ENCODE measurements at places on chromosomes 12 and 14.
A peak's percentile ranks its signal among the peaks of the same experiment; 100 is the strongest.

- DNase-seq: no peak
Measured at GRCh38 chr12:3752096-3752709, 706 bp downstream of the CRACR2A start.

DNA sequence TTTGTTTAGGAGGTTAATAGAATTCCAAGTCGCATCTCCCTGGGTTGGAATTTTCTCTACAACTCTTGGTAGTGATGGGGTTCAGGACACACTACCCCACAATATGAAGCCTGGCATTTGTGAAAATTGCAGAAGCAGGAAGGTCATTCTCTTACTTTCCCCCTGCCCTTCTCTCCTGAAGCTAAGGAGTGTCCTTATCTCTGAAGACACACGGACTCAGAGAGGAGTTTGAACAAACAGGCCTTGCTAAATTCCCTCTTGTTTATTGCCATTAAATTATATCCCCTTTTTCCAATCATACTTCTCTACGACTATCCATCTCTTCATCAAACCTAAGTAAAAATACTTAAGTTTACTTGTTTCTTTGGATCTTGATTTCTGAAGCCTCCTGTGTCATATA lies 443.0 kb downstream of the RAD51B start:
- no peak for DNase-seq

- DNase-seq: no peak
Measured at GRCh38 chr12:109389146-109389545, 41.4 kb downstream of the MYO1H start.

DNA sequence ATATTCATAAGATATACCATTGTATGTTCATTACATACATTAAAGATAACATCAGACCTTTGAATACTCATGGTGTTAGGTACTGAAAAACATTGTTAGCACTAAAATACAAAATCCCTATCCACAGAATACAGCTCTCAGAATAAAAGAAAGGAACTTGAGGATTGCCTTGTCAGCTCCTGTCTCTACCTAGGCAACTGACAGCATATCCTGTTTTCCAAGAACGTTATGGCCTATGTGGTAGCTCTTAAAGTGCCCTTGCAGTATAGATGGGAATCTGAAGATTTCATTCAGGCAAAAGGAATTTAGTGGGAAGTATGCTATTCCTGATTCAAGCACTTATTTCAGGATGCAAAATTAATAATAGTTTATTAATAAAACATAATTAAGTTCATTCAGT lies 1.8 kb upstream of the PPP1R12A start:
- no peak for DNase-seq

DNA sequence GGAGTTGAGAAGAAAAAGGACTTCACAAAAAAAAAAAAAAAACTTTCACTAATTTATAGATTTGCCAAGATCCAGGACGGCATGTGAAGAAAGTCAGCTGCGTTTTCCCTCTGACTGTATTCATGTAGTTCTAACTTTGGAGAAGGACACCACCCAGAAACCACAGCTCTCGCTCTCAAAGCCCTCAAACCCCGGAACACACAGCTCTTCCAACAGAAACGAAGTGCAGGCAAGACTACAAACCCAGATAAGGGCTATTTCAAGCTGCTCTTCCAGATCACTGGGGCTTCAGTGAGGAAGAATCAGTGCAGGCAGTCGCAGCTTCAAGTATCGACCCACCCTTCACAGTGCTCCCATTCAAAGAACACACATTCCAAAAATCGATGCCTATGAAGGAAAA lies 13.2 kb downstream of the KCNH5 start:
- DNase-seq: no peak

- DNase-seq: no peak
Measured at GRCh38 chr12:10528174-10528953, 22.7 kb downstream of the EIF2S3B start.

DNA sequence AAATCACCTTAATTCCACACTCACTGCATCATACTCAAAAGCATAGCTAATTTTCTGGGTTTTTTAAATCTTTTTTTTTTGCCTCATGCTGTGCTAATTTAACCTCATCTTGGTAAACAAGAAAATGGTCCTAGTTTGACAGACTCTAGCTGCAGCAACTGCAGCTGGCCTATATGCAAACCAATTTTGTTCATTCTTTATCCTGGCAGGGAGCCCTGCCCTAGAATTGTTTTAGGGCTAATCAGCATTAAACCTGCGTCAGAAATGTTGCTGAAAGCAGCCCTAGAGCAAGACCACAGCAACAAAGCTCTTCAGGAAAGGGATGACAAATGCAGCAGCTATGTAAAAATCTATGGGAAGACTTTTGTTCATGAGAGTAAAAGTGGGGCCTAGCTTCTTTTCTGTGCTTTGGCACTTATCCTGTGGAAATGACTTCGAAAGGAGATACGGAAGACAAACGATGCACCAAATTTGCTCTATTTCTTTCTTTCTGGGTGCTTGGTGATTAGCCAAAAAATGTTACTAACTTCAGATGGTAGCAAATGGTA lies 72.2 kb downstream of the DENND5B start:
- peak; percentile 99 for DNase-seq

DNA sequence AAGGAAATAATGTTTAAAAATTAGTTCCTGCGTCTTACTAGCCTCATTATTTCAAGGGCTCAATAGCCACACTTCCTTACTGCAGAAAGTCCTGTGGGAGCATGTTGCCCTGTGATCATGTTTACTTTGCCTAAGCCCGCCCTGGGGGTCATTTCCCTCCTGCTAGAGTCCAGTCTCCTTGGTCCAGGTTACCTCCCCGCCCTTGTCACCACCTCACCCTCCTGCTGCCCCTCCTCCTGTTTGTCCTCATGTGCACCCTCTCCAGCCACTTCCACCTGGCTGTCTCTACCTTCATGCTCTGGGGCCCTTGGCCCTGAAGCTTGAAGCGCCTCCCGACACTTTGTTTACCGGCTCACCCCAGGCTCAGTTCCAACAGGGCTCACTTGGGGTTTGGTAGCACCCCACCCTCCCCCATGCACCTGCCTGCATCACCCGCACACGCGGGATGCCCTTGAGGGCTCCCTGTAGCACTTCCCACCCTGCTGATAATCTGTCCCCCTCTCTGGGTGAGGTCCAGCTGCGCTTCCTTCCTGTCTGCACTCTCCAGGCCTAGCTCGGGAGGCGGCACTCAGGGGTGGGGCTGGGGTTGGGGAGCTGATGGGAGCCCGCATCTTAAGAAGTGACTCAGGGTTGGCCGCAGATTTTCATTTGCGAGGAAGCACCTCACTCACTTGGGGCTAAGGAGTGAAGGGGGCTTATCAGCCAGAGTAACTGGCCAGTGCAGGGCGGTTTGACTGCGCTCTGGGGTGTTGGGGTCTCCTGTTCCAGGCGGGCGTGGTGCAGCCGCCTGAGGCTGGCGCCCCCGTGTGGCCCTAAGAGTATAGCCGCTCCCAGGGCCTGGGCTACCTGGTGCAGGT lies 40.1 kb downstream of the SMIM41 start:
- DNase-seq: no peak

- peak; percentile 42 for DNase-seq
Measured at GRCh38 chr14:58072288-58073071, 79.5 kb downstream of the ARMH4 start.

DNA sequence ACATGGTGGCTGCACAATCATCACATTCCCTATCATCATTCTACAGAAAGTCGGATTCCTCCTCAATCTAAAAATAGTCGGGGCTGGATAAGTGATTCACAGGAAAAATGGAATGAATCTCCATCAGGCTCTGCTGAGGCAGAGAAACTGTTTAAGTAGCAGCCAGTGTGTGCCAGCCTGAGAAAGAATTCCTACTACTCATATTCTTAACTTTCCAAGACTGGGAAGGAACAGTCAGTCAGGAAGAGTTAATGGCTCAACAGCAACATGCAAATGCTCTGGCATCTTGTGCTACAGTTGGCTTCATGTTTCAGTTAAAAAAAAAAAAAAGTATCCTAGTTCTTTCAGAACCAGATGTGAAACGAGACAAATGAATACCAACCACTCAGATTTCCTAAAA lies 187.0 kb downstream of the GRIP1 start:
- no peak for DNase-seq

GRCh38 chr12:5965950-5966383 lies 20.9 kb upstream of the ANO2 start:
- DNase-seq: peak; percentile 4

DNA sequence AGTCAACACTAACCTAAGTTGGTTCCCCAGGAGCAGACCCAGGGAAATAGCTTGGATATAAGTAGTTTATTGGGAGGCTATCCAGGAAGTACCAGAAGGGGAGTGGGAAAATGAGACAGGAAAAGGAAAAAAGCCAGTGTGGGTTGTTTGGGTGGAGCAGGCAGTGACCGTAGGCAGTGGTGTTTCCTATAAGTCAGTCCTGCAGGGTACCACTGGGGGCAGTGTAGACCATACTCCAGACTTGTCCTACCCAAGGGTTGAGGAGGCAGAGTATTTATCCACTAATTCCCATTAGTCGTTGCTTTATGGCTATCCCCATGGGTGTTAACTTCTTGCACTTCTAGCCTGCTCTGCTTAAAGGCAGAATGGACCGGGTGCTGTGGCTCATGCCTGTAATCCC lies 6.4 kb upstream of the CCDC60 start:
- no peak for DNase-seq

DNA sequence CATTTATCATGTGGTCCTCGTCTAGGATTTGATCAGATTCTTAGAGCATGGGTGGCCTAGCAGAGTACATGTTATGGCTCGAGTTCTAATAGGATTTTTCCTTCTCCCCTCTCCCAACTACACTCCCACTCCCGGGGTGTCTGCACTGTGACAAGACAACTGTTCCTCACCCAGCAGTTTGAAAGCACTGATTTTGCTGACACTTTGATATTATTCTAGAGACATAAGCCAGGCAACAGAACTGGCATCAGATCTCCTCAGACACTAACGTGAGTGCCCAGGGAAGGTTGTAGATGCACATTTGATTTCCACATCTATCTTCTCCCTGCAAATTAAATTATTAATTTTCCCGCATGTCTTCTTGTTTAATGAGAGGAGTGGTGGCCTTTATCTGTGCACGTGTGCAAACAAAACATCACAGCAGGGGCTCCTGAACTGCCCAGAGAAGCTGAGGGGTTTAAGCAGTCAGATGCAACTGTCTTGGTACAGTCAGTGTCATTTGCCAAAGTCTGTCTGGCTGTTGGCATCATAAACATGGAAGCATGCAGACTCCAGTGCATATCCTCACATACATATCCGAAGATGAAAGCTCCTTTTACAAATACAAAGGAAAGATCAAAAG lies 491.8 kb downstream of the NPAS3 start:
- DNase-seq: no peak

DNA sequence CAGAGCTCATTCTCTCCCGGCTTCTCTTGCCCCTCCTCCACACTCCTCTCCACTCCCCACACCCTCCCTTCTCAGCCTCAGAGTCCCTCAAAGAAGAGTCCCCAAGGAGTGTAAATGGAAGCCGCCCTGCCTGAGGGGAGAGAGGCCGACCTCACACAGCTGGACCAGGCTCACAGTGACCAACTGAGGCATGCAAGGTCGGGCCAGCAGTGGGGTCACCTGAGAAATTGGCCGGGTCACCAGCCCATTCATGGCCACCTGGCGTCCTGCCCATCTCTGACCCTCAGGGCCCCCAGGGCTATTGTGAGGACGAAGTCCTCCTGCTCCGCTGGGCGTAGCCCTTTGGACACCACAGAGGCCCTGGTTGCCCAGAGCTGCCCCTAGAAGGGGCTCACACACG lies 49.5 kb upstream of the NUAK1 start:
- DNase-seq: no peak

DNA sequence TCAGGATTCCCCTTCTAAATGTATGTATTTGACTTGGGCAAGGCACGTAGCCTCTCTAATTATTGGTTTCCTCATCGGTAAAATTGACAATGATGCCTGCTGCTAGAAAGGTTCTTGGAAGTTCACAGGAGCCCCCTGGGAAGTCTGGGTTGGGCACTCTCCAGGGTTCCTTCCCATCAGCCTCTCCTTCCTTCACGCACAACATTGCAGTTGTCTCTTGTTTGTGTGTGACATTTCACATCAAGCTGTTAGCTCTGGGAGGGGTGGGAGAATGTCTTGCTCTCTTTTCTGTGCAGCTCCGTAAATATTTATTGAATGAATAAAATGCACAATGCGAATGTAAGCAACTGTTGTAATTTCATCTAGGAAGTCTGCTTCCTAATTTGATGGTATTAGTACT lies 153.2 kb upstream of the PRICKLE1 start:
- no peak for DNase-seq

DNA sequence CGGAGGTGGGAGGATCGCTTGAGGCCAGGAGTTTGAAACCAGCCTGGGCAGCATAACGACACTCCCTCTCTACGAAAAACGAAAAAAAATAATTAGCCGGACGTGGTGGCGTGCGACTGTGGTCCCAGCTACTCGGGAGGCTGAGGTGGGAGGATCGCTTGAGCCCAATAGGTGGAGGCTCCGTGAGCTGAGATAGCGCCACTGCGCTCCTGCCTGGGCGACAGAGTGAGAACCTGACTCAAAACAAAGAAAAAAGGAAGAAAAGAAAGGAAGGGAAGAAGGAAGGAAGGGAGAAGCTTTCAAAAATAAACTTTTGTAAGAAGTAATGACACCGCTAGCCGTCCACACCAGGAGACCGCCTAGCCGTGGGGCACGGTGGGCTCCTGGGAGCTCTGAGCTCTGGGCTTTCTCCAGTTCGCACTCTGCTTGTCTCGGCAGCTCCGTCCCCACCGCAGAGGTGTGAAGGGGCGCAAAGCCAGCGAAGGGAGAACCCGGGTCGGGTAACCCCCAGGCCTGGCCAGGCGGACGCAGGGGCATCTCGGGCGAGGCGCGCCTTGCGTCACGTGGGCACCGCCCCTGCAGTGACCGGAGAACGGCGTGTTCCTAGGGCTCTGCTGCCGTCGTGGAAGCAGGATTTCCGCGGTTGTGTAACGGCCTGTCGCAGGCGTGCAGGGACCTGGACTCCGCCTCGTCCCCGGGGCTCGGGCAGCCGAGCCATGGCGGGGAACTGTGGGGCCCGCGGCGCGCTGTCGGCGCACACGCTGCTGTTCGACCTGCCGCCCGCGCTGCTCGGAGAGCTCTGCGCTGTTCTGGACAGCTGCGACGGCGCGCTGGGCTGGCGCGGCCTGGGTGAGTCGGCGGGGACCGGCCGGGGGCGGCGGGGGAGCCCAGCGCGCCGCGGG lies at the start of gene IRAK3:
Gene IRAK3 (plus strand): TSS at position 631 of the 902 bp plus-strand sequence. CDS start 86 bp downstream, at position 717.
- no peak for DNase-seq

DNA sequence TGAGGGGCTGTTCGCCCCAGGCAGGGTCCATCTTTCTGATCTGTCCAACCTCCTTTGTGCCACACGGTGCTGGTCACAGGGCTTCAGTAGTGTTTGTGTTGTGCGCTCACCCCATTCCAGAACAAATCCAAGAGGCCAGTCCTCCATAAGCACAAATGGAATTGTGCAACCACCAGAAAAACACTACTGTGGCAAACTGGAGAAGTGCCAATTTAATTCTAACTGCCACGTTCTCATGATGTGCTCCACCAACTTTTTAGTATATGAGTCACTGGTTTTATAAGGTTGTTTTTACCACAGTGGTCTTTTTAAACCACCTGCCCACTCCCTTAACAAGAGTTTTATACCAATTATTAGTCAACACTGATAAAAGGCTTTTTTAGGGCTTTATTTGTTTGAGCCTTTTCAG lies 380.2 kb downstream of the NAV3 start:
- no peak for DNase-seq

- DNase-seq: no peak
Measured at GRCh38 chr12:104467346-104467837, 10.6 kb downstream of the CHST11 start.

GRCh38 chr12:5554711-5555110 lies 122.8 kb downstream of the NTF3 start:
- peak; percentile 32 for DNase-seq

- DNase-seq: no peak
Measured at GRCh38 chr14:73267474-73267873, 30.2 kb downstream of the PAPLN start.

Measured in non-pigmented ciliary epithelial cell (primary cell).